ENCODE measurements at places on chromosomes 16 and 17.

DNA sequence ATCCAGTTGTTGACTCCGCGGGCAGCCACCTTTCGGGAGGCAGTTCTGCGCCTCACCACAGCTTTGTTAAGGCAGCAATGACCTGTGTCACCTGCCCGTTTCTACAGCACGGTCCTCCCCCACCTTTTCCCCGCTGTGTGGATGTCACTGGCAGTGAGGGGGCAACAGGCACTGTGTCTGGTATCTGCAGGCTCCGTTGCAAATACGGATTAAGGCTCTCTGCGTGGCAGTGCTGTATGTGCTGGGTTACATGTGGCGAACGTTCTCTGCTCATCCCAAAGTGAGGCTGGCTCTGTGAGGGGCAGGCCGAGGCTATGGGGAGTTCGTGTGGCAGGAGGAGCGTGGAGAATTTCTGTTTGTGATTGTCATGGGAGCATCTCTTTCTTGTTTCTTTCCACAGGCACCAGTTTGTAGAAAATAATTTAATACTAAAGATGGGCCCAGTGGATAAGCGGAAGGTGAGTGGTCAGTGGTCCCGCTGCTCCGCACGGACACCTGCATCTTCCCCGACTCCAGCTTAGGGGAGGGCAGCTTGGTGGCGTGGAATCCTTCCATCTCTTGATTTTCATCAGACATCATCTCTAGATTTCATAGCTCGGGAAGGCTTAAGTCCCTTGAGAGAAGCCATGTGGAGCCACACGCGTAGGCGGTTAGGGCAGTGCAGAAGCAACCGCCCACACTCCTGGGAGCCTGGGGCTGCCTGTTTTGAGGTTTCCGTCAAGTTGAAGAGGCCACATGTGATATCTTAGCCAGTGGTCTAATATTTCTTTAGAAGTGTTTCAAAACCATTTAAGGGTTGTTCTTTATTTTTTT is 57.8 kb downstream of the PDPK1 start:
- no peak for DNase-seq

DNA sequence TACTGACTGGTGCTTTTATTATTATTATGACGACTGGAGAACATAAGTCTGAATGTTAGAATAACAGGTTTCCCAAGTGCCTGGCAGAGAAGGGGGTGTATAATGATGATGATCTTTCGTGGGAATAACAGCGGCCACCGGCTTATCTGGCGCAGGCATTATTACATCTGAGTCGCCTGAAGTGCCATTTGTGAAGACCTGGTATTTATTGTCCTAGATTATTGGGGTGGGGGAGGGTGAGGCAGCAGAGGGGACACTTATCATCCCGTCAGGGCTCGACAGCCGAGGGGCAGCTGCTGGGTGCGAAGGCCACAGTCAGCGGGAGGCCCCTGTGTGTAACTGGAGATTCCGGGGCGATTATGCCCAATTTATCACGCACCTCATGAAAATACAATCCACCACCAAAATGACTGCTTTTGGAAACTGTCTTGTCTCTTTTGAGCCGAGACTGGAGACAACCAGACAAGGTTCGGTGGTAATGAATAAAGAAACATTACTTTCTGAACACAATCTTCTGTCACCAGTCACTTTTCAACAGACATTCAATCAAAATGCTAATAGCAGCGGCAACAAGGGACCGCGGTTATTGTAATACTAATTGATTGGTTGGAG is 199.3 kb downstream of the CCDC182 start:
- no peak for DNase-seq

GRCh38 chr16:70398177-70398743 is 40.6 kb downstream of the ST3GAL2 start:
- no peak for DNase-seq

GRCh38 chr16:83842291-83842690 is 34.5 kb downstream of the HSBP1 start:
- DNase-seq = no peak

GRCh38 chr16:27982184-27982583 is 81.3 kb downstream of the GSG1L start:
- DNase-seq = no peak

- no peak for DNase-seq
Measured at GRCh38 chr16:66289986-66290385, 76.5 kb upstream of the CDH5 start.

- no peak for DNase-seq
Measured at GRCh38 chr16:66069587-66069986, 296.9 kb upstream of the CDH5 start.

GRCh38 chr17:2814481-2815341 is 18.5 kb downstream of the RAP1GAP2 start:
- peak; percentile 71 for DNase-seq

DNA sequence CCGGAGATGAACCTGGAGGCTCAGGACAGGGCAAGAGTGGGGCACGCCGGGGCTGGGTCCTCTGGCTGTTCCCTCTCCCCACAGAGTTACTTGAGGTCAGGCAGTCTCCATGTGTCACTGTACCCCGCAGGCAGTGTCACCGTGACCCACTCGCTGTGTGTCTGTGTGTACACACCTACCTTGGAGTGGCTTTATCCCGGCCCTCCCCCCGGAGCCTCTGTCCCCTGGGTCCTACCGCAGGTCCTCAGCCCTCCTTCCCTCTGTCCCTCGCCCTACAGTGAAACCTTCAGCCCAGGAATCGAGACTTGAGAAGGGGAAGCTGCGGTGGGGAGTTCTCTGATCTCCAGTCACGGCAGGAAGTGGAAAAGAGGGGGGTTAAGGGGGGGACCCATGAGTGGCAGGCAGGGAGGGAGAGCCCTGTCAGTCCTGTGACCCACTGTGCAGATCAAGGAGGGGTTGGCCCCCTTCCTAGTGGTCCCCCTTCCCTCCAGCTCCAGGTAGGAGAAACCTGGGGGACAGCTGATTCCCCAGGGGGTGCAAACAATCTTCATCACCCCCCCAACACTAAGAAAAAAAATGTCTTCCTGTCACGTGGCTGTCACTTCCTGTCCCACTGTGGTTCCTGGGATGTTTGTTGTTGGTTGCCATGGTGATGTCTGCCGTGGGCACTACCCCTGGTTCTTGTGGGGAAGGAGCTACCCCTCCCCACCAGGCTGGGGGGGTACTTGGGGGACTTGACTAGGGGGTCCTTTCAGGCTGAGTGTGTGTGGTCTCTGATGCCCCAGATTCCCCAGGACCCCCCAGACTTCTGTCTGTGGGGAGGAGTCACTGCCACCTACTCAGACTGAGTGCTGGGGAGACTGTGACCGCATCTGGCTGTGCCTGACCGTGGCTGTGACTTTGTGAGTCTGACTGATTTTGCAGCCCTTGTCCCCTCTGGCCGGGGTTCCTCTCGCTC is 13.7 kb downstream of the RARA start:
- peak; percentile 56 for DNase-seq

- no peak for DNase-seq
Measured at GRCh38 chr17:64077379-64077778, 52.6 kb downstream of the ERN1 start.

DNA sequence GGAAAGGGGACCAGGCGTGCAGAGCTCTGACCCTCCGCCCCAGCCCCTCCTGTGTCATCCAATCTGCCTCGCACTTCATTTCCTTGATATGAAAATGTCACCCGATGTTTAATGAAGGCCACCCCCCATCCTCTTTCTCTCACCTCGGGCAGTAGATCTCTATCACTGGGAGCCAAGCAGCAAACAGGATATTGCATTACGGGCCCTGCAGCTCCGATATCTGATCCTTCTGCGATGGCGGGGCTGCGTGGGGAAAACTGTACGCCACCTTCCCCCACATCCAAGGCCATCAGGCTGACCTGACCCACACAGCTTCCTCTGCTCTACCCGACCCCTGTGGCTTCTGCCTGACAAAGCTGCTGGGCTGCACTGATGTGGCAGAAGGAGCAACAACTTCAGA is 74.9 kb downstream of the DYNLRB2 start:
- DNase-seq = no peak

DNA sequence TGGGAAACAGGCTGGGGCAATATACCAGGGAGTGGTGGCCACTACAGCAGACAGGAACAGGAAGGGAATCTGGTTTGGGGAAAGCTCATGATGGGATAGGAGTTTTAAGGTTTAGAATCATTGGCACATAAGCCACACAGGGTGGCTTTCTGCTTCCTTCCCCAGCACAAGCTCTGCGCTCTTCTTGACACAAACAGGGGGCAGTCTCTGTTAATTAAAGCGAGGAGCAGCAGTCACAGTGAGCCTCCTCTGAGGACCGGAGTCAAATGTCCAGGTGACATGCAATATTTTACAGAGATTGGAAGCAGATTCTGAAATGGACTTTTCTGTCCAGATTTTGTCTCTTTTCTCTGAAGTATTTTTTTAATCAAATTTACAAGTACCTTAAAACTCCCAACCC is 2.8 kb upstream of the SHISA9 start:
- no peak for DNase-seq

GRCh38 chr16:48852951-48853350 is 243.0 kb upstream of the N4BP1 start:
- DNase-seq = no peak

DNA sequence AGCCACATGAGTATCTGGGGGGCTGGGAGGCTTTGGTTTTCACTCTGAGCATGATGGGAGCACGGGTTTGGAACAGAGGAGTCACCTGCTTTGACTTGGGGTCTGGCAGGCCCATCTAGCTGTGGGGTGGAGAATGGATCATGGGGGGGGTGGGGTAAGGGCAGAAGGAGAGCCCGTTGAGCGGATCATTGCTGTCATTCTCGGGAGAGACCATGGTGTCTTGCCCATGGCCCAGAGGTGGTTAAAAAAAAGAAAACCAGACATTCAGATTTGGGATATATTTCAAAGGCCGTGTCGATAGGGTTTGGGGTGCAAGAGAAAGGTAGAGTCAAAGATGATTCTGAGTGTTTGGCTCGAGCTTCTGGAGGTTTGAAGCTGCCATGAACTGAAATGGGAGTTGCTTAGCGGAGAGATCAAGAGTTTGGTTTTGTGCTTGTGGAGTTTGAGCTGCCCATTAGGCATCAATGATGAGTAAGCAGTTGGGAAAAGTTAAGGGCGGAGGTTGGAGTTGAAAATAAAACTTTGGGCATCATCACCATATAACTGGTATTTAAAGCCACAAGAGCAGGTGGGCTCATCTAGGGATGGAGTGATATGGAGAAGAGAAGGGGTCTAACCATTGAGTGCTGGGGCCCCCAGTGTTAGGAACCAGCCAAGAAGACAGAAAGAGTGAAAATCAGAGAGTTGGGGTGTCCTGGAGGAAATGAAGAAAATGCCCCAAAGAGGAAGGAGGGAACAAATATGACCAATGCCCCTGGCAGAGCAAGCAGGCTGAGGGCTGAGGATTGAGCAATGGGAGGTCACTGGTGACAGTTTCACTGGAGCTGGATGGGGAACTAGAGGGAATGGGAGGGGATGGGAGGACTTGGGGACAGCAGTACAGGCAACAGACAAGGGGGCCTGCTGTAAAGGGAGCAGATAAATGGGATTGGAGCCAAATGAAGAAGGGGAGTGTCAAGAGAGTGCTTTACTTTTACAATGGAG is 1.9 kb downstream of the NOD2 start:
- no peak for DNase-seq

DNA sequence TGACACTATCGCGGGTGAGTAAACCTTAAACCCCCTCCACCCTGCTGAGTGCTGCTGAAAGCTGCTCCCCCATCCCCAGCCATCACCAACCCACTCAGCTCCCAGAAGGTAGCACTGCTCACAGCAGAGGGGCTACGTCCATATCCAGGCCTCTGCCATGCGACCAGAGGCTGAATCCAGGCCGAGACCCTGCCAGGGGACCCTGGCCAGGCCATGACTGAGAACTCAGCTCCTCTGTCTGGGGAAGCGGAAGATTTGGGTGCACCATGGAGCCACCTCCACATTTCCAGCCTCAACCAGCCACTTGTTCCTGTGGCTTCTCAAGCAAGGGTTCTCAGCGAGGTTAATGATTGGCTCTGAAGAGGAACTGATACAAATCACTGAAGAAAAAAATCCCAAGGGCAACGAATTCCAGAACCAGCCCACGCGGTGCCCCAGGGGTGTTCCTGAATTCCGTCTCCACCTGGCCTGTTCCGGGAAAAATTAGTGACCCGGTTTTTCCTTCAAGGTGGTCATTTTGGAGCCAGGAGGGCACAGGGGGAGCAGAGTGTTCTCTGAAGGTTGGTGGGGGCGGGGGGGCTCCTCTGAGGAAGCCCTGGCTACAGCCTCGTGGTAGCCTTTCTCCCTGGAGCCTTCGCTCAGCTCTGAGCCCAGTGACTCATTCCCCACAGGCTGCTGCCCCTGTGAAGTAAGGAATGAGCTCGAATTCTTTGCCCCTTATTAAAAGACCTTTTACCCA is 9.3 kb upstream of the SLC16A5 start:
- DNase-seq = no peak

DNA sequence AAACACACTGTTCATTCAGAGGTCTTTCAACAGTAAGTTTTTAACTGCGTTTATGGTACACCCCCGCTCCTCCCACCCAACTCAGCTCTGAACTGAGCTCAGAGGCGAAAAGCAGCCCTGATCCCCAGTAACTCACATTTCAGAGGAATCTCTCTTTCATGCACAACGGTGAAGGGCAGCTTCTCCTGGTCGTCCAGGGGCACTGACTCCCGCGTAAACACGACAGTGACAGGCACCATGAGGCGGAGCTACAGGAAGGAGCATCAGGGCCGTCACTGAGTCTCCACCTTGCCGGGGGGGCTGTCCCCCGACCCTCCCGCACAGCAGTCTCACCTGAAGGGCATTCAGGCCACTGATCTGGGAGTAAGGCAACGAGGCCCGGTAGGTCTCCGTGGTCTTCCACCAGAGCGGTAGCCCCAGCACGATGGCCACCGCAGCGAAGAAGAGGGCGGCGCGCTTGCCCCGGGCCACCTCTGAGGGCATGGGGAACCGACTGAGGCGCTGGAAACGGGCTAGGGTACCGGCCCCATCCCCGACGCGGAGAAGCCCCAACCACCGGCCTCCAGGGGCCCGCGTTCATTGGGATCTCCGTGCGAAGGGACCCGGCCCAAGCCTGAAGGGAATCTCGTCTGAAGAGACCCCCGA is 486 bp downstream of the PIGS start:
- no peak for DNase-seq

DNA sequence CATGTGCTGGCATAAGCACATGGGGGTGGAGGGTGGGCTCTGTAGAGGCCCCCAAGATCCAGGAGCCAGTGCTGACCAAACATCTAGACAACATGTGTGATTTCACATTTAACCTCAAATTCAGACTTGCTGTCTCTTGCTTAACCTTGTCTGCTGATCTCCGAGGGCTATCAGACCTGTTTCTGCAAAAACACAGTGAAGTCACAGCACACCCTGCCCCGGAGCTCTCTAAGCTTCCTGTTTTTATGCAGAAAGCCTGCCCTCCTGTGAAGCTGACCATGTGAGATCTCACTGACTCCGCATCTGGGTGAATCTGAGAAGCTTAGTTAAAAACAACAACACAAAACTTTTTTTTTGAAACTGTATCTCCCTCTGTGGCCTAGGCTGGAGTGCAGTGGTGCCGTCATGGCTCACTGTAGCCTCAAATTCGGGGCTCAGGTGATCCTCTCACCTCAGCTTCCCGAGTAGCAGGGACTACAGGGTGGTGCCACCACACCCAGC is 6.6 kb upstream of the DPEP2 start:
- DNase-seq = no peak

GRCh38 chr17:32117399-32117798 is 24.9 kb upstream of the RHOT1 start:
- no peak for DNase-seq
